ENCODE measurements at places on chromosomes 5 and 9.

- no peak for ATAC-seq
These were observed 19.3 kb upstream of the NNT start for GRCh38 chr5:43583724-43584123.

DNA sequence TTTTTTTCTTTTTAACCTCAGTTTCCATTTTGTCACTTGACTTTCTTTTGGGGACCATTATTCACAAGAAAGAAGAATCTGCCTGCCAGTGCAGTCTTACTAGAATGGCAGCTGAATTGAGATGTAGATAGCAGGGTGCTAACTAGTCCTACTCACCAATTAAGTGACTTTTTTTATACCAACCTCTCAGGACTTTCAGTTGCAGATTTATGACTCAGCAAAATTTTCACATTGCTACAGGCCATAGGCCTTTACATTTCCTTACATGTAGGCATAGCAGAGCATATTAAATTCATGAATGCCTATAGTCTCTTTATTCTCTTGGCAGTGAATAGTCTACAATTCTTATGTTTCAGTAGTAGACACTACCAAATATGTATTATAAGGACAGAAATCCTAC lies 54.0 kb upstream of the FKTN start:
- no peak for ATAC-seq

DNA sequence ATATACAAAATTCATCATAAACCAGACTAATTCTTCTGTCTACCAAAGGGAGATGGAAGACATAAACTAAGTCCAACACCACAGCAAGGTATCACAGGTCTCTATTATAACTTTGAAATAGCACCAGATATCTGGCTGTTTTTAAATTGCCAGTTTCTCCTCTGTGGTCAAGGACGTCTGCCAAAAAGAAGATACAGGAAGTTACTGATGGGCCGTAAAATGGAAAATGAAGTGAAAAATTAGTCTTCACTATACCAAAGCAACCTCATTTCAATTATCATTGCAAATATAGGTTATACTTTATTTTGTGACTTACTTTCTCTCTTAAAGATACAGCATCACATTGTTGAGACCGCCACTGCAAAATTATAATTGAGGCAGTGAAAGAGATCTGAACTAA lies 225.5 kb downstream of the NDUFS4 start:
- ATAC-seq = no peak

DNA sequence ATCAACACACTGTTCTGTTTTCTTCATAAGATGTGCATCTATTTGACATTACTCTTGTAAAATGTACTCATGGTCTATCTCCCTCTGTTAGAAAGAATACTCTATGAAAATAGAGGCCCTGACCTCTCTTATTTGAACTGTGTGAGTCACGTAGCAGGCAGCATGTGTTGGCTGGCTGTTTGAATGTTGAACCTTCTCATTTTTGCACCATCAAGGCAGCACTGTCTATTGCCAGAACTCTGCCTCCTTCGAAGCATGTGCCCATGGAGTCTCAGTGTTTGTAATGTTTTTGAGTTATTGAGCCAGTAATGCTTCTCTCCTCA lies 144.4 kb downstream of the ALDH1A1 start:
- ATAC-seq = no peak

DNA sequence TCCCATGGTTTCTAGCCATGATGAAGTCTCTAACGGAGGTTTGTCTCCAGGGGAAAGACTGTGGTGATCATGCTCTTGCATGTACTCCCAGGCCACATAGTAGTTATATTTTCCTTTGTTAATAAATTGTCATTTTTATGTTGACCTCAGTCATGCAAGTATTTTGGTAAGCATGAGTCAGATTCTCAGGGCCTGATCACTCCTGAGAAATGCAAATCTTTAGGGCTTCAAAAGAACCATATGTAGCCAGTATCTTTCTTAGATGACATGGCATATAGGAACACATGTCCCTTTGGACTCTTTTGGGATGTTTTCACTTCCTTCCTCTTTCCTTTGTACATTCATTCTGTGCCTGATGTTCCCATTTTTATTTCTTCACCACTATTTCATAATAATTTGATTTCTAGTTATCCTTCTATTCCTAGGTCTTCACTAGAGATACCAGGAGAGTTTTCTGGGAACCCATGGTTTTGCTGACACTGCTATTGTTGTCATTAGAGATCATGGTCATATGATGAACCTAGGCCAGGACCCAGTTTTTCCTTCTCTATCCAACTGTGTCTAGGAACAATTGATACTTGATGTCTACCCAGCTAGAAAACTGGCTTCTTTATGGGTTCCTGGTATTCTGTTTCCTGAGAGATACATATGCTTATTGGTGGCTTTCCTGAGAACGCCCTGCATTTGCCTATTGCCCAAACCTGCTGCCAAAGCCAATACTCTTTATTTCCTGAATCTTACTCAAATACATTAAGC lies 248.1 kb upstream of the NREP start:
- peak; percentile 44 for ATAC-seq

All from SK-N-SH treated with all-trans-retinoic acid at 6 μM for 48 hours (cell line).